ENCODE measurements at places on chromosomes 2 and 18.

- no peak for DNase-seq
Observed at GRCh38 chr2:165803123-165803760, 9.2 kb upstream of the GALNT3 start.

DNA sequence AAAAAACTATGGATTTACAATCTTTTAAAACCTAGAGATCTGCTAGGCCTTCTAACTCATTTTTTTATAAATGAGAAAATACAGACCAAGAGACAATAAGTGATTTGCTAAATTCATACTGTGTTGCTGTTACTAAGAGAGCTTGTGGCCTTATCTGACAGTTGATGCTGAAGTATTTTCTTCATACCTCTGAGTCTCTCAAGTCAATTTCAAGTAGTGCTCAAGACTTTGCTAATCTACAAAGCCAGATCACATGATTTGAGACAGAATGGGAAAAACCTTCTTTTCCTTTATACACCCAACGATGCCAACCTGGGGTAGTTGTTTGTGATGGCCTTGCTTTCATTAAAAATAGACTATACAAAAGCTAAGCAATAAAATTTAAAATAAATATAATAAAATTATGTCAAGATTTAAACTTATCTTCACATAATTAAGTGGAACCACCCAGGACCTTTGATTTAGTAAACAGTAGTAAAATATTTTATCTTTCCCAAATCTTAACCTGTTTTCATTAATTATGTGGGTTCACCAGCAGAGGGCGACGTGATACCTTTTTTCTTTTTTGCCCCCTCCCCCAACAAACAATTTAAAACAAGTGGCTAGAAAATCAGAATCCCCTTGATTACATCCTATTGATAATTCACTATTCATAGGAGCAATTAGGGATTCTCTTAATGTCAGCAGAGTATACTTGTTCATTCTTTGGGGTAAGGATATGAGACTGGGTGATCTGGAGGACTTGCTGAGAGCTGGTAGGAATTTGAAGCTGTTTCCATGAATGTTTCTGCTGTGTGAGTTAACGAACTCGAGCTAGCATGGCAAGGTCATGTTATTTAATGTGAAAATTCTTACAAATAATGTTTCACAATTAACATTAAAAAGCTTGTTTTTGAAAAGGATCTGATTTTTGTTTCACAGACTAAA lies 49.6 kb upstream of the SLC5A7 start:
- DNase-seq, result no peak

- no peak for DNase-seq
Observed at GRCh38 chr2:7513834-7514233, 596.6 kb downstream of the RNF144A start.

- DNase-seq, result no peak
Observed at GRCh38 chr18:37465958-37466357, 99.6 kb downstream of the CELF4 start.

- DNase-seq, result no peak
Observed at GRCh38 chr18:74040459-74041332, 106.9 kb downstream of the FBXO15 start.
